SK-N-SH (cell line): ENCODE measurements at places on chromosomes 3 and 15. TPM values are rescaled to one million over a fixed set of nuclear protein-coding genes. Genes with fewer than 3 reads are reported as not detected.
A peak's percentile ranks its signal among the peaks of the same experiment; 100 is the strongest.

DNA sequence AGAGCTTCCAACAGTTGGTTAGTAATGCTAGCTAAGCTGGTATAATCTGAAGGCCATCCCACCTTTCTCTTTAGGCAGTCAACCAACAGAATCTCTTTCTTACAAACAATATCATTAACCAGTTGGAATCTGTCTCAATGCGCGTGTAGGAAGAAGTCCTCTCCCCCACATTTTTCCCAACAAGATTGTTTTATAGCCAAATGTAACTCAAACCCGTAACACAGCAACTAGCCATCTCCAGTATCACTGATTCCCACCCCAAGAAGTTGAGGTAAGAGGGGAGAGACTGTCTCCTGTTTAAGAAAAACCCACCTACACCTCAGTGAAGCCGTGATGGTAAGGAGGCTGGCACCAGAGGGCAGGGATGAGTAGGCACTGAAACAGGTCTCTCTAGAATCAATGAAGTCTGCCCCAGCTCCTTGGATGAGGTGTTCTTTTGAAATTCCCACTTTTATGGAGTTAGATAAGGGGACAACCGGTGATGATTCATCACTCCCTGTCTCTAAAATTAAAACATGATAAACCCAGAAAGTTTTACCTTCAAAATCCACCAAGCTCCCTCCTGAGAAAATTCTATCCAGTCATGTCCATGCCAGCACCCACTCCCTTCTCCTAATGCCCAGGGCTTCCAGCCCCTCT, 30.9 kb downstream of the CDC25A start:
- H3K36me3 ChIP-seq, result peaks cover 13% of the 10 kb centered on the region; the same call in 1 of the 2 replicates
- H3K27me3 ChIP-seq, result no peaks in the 10 kb centered on the region
- no peak overlapping the region for H3K27ac ChIP-seq
- H3K4me3 ChIP-seq, result no peak overlapping the region
- DNase-seq, result no peak

- H3K4me1 ChIP-seq, result no peaks in the 10 kb centered on the region
- H3K27ac ChIP-seq, result no peak overlapping the region
- H3K36me3 ChIP-seq, result no peaks in the 10 kb centered on the region
- no peaks in the 10 kb centered on the region for H3K27me3 ChIP-seq
- DNase-seq, result no peak
- no peak overlapping the region for H3K4me3 ChIP-seq
These were observed 39.0 kb downstream of the STRIT1 start for GRCh38 chr3:155254445-155254844.

- no peak overlapping the region for H3K4me3 ChIP-seq
- no peaks in the 10 kb centered on the region for H3K4me1 ChIP-seq
- no peaks in the 10 kb centered on the region for H3K27me3 ChIP-seq
- H3K36me3 ChIP-seq, result no peaks in the 10 kb centered on the region
- no peak for DNase-seq
These were observed 60.0 kb downstream of the GAP43 start for GRCh38 chr3:115683305-115683704.

- H3K36me3 ChIP-seq, result peaks cover 32% of the 10 kb centered on the region
- peak overlapping the region; percentile 65; the same call in 1 of the 2 replicates for H3K27ac ChIP-seq
- H3K27me3 ChIP-seq, result no peaks in the 10 kb centered on the region
- no peak overlapping the region for H3K4me3 ChIP-seq
- H3K4me1 ChIP-seq, result peaks cover 5% of the 10 kb centered on the region
These were observed 5.3 kb downstream of the FOXP1 start for GRCh38 chr3:71578054-71578751.

DNA sequence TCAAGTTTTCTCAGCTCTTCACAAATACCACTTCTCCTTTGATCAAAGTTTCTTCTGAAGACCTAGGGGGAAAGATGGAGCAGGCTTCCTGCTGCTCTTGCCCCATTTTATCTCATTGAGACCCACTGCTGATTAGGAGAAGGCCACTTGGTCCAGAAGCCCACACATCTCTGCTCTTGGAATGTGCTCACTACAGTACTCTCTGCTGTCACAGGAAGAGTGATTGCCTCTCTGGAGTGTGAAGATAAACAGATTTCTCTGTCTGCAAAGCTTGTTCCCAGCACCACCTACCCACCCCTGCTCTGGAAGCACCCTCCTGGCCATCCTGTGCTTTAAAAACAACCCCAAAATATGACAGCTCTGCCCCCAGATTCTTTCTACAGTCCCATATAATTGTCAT, 41.3 kb upstream of the PRTG start:
- H3K4me1 ChIP-seq, result peaks cover 23% of the 10 kb centered on the region
- no peaks in the 10 kb centered on the region for H3K36me3 ChIP-seq
- no peak overlapping the region for H3K4me3 ChIP-seq
- no peak for DNase-seq
- peak overlapping the region; percentile 85 for H3K27ac ChIP-seq
- no peaks in the 10 kb centered on the region for H3K27me3 ChIP-seq

DNA sequence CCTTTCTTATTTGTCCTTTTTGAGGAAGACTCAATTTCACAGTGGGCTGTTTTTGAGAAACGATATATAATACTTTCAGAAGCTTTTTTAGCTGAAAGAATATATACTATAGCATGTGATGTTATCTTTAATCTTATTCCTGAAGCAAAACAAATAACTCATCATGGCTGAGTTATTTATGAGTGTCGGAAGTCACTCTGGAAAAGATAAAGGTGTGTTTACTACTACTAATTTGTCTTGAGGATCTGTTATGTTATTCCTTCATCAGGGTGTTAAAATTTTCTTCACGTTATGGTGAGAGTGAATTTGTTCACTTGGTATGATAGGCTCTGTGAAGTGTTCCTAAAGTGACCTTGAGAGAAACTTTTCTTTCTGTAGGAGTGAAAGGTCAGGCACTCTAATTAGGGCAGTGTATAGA, 4.7 kb downstream of the TCF12 start:
- DNase-seq, result no peak
- no peaks in the 10 kb centered on the region for H3K27me3 ChIP-seq
- H3K4me1 ChIP-seq, result peaks cover 23% of the 10 kb centered on the region; the same call in 1 of the 2 replicates
- peaks cover 52% of the 10 kb centered on the region for H3K36me3 ChIP-seq
- H3K4me3 ChIP-seq, result no peak overlapping the region
- H3K27ac ChIP-seq, result no peak overlapping the region

GRCh38 chr15:33234020-33234461, 39.5 kb upstream of the FMN1 start:
- no peaks in the 10 kb centered on the region for H3K36me3 ChIP-seq
- H3K27me3 ChIP-seq, result no peaks in the 10 kb centered on the region
- H3K27ac ChIP-seq, result no peak overlapping the region
- H3K4me3 ChIP-seq, result no peak overlapping the region

DNA sequence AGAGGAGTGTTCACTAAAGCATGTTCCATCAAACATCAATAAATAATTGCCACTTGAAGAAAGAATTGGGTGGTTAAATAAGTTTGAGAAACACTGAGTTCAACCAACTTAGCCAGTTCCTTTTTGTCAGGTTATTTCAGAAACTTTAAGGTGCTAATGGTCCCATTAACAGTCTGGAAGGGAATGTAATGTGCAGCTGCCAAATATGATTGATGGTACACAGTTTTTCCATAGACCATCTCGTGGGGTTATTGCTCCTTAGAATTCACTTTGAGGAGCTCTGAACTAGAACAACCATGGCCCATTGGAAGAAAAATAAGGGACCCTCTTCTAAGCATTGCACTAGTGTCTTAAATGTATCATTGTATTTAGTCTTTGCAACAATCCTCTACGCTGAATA, 185.8 kb upstream of the NR2F2 start:
- H3K4me1 ChIP-seq, result no peaks in the 10 kb centered on the region
- no peak overlapping the region for H3K27ac ChIP-seq
- no peak overlapping the region for H3K4me3 ChIP-seq
- H3K36me3 ChIP-seq, result no peaks in the 10 kb centered on the region
- no peaks in the 10 kb centered on the region for H3K27me3 ChIP-seq

GRCh38 chr15:68699124-68699880, 120.5 kb downstream of the CORO2B start:
- H3K27me3 ChIP-seq, result no peaks in the 10 kb centered on the region
- peaks cover 11% of the 10 kb centered on the region; the same call in 1 of the 2 replicates for H3K4me1 ChIP-seq
- no peak overlapping the region for H3K4me3 ChIP-seq
- H3K36me3 ChIP-seq, result no peaks in the 10 kb centered on the region
- DNase-seq, result no peak

- no peak for DNase-seq
- H3K4me3 ChIP-seq, result no peak overlapping the region
- no peak overlapping the region for H3K27ac ChIP-seq
- H3K27me3 ChIP-seq, result no peaks in the 10 kb centered on the region
- H3K4me1 ChIP-seq, result peaks cover 4% of the 10 kb centered on the region; the same call in 1 of the 2 replicates
These were observed 213.9 kb upstream of the SLC2A2 start for GRCh38 chr3:171240504-171240835.

DNA sequence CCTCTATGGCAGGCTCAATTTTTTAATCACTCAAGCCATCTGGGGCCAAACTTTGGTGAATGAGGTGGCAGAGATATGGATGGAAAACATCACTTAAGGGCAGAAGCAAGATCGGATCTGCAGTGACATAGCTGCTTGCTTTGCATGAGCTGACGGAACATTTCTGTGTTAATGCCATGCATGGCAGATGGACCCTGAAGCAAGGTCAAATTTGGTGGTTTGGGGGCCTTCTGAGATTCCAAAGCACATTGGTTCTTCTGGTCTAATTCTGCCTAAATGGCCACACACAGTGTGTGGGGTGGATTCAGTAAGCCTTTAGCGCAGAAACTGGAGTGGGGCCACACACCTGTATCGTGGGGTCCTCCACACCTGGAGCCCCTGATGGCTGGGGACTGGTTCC, 38.3 kb upstream of the BCL2L10 start:
- H3K27me3 ChIP-seq, result no peaks in the 10 kb centered on the region
- H3K4me1 ChIP-seq, result no peaks in the 10 kb centered on the region
- no peak overlapping the region for H3K4me3 ChIP-seq
- no peak for DNase-seq
- H3K36me3 ChIP-seq, result peaks cover 21% of the 10 kb centered on the region

- no peak overlapping the region for H3K27ac ChIP-seq
- DNase-seq, result no peak
- no peak overlapping the region for H3K4me3 ChIP-seq
- H3K27me3 ChIP-seq, result no peaks in the 10 kb centered on the region; the same call in 1 of the 2 replicates
These were observed 170.3 kb downstream of the CHDH start for GRCh38 chr3:53675942-53676341.

- peak; percentile 24 for DNase-seq
- H3K36me3 ChIP-seq, result no peaks in the 10 kb centered on the region
- no peak overlapping the region for H3K27ac ChIP-seq
- H3K27me3 ChIP-seq, result no peaks in the 10 kb centered on the region
- no peaks in the 10 kb centered on the region; the same call in 1 of the 2 replicates for H3K4me1 ChIP-seq
These were observed 61.3 kb upstream of the CMTM8 start for GRCh38 chr3:32176989-32177701.

- H3K4me1 ChIP-seq, result no peaks in the 10 kb centered on the region
- H3K36me3 ChIP-seq, result no peaks in the 10 kb centered on the region
These were observed 272.3 kb upstream of the ROBO1 start for GRCh38 chr3:80040067-80040466.

GRCh38 chr15:100612539-100612938, 10.2 kb downstream of the ASB7 start:
- no peaks in the 10 kb centered on the region for H3K4me1 ChIP-seq
- H3K27me3 ChIP-seq, result no peaks in the 10 kb centered on the region
- no peak for DNase-seq
- H3K27ac ChIP-seq, result no peak overlapping the region
- peaks cover 57% of the 10 kb centered on the region for H3K36me3 ChIP-seq

GRCh38 chr3:126019683-126020082, 50.7 kb downstream of the ROPN1B start:
- H3K27ac ChIP-seq, result no peak overlapping the region
- DNase-seq, result no peak
- H3K36me3 ChIP-seq, result peaks cover 3% of the 10 kb centered on the region; the same call in 1 of the 2 replicates
- no peak overlapping the region for H3K4me3 ChIP-seq
- no peaks in the 10 kb centered on the region for H3K4me1 ChIP-seq
- H3K27me3 ChIP-seq, result no peaks in the 10 kb centered on the region

DNA sequence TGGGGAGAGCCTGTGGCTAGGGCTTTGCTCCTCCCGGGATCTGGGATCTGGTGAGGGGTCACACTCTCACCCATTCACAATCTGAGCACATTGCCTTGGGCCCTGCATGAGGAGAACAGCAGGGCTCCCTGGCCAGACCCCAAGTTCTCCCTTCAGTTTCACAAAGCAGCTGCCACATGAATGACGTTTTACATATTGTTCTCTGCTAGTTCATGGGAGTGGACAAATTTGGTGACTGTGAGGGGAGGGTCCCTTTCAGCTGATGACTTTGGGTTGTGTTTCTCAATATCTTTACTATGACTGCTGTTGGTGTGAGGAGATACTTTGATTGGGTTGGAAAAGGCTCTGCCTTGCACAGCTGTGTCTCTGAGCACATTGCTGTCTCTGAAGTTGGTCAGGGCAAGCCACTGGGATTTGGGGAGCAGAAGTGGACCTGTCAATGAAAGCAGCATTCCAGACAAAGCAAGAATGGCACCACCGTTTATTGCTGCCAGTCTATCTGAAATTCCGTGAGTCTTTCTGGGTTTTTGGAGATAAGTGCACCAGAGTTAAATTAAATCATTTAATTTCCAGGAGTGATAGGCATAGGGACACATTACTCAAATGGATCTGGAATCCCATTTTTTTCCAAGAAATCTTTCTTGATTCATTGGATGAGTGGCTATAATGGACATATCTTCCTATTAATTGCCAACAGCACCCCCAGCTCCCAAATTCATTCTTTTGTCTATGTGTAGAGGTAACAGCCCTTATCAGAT, 10.3 kb downstream of the TIMP4 start:
- peak; percentile 35 for DNase-seq
- no peak overlapping the region for H3K27ac ChIP-seq
- H3K27me3 ChIP-seq, result no peaks in the 10 kb centered on the region; the same call in 1 of the 2 replicates

The BAHD1 gene
- polyA plus RNA-seq, result 4.7 and 5.5 TPM in 2 replicates

The SLC27A2 gene
- 0.49 and 0.65 TPM in 2 replicates for polyA plus RNA-seq

The SLC9C1 gene
- not detected in 2 replicates for polyA plus RNA-seq

The LRRIQ4 gene
- not detected in 2 replicates for polyA plus RNA-seq

The LDHAL6B gene
- polyA plus RNA-seq, result not detected in 2 replicates

The IREB2 gene
- polyA plus RNA-seq, result 9.5 and 13.7 TPM in 2 replicates
